ENCODE measurements at places on chromosomes 16 and 17.

DNA sequence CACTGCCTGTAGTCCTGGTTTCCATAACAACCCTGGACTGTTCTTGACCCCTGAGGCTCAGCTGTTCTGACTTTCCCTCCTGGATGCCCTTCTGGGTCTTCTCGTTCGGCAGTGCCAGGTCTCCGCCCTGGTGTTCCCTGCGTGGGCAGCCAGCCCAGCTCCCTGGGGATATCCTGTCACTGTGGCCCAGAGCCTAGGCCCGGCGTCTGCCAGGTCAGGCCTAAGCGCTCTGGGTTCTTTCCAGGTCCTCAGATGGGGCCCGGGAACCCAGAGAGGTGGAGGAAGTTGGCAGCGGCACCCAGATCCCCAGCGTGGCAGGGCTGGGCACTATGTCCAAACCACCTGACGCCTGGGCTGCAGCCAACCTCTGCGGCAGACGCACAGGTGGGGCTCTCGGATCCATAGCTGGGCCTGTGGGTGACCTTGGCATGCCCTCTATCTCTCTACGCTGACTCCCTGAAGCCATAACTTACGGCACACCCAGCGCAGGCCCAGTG, 12.5 kb upstream of the ATP2A3 start:
- DNase-seq = no peak

GRCh38 chr16:78571434-78571833, 472.0 kb downstream of the WWOX start:
- no peak for DNase-seq

DNA sequence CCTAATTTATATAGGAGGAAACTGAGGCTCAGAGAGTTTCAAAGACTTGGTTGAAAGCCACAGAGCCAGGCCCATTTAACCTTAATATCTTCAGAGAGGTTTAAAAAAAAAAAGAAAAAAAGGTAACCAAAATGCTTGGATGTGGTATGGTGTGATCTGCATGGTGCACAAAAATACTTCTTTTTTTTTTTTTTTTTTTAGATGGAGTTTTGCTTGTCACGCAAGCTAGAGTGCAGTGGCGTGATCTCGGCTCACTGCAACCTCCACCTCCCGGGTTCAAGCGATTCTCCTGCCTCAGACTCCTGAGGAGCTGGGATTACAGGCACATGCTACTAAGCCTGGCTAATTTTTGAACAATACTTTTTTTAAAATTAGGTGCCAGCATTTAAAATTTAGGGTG, 101.8 kb downstream of the XYLT1 start:
- DNase-seq = no peak

DNA sequence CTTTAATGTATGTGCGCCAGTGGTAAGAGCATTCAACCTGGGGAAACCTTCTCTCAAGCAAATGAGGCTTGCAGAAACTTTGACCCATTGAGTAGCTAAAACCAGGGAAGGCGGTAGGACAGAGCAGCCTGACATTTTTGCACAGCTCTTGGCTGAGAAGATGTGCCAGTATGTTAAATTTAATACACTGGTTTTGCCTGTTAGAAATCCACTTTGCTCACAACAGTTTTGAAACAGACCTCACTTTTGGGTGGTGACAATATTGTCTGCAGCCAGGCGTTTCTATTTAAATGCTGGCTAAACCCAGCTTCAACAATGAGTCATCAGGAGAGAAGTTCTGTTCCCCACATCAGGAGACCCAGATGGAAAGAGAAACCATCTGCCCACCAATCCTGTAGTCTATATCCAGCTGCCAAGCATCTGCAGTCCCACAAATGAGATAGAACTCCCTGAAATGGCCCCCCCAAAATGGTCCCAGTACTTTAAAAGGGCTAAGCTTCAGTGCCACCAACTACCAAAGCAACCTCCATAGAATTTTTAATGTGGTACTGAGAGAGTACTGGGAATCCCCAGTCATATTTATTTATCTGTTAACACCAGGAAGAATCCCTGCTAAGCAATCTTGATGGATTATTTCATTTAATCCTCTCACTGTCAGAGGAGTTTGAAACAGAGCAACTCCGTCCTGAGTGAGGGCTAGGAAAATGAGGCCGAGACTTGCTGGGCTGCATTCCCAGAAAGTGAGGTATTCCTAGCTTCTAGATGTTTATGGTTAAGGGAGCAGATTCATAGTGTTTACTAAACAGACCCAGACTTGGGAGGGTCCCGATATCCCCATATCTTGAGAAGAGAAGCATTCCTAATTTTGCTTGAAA, 29.0 kb upstream of the CLEC3A start:
- DNase-seq = no peak
